ENCODE measurements at places on chromosomes 5 and 9. TPM values are rescaled to one million over a fixed set of nuclear protein-coding genes. Genes with fewer than 3 reads are reported as not detected.

The RBM18 gene
- total RNA-seq, result 8.9 TPM

The MGAT4B gene
- total RNA-seq, result 230 TPM

The SIT1 gene
- total RNA-seq, result not detected

The LHX3 gene
- under 0.01 TPM for total RNA-seq

The LURAP1L gene
- total RNA-seq, result 63.7 TPM

The CARD6 gene
- 18.7 TPM for total RNA-seq

The TMEM252 gene
- total RNA-seq, result not detected

The PRR16 gene
- total RNA-seq, result 9.3 TPM

All from smooth muscle cell of trachea (primary cell).